ENCODE measurements at places on chromosomes 6 and 20.

GRCh38 chr6:136158971-136159370, 91.1 kb downstream of the MTFR2 start:
- DNase-seq: no peak

GRCh38 chr20:17615645-17616479, 46.0 kb downstream of the DSTN start:
- DNase-seq: no peak

DNA sequence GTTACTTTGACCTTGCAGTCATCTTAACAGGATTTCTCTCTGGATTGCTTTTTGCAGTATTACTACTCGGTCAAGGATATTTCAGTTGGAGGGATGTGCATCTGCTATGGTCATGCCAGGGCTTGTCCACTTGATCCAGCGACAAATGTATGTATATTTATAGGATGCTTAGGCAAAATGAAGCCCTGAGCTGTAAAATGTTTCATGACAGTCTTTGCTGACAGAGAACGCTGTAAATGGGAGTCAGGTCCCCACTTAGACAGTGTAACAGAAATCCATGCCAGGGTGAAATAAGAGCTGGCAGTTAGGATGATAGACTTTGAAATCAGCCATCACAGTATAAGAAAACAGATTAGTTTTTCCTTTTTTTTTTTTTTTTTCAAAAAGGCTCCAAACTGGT, 264.0 kb downstream of the LAMA2 start:
- no peak for DNase-seq

DNA sequence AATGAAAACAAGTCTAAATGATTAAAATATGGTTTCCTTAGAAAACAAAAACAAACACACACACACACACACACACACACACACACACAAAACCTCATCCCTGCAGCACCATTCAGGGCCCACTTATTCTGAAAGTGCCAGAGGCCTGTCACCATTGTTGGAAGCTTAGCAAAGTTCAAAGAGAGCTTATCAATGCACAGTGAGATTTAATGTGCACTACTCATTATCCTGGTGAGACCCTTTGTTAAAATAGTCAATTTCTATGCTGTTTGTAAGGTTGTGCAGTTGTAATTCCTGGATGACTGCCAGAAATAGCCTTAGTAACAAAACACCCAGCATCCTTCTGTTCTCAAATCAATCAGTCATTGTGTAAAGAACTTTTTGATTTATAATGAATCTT, 482.9 kb downstream of the GRIK2 start:
- DNase-seq: peak; percentile 41

GRCh38 chr20:4059606-4060005, 44.2 kb upstream of the RNF24 start:
- no peak for DNase-seq

GRCh38 chr6:50185006-50185405, 135.3 kb upstream of the DEFB112 start:
- DNase-seq: no peak

- DNase-seq: no peak
Measured at GRCh38 chr6:131979515-131980337, 28.6 kb upstream of the CCN2 start.

GRCh38 chr6:111184827-111185532, 97.7 kb downstream of the SLC16A10 start:
- DNase-seq: no peak

DNA sequence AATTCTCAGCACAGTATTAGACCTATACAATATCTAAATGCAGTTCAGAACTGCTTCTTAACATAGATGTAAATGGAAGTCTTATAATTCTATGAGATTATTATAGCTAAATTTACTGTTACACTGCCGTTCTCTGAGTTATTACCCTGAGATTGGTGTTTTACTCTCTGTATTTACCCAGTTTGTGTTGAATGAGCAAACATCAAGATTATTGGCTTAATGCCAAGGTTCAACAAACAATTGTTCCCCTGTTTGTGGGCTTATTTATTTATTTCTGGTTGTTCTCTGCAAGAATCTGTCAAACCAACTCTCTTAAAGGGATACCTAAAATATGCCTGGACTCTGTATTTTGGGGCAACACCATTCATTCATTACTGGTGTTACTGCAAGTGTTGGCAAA, 5.2 kb upstream of the STMND1 start:
- peak; percentile 62 for DNase-seq

DNA sequence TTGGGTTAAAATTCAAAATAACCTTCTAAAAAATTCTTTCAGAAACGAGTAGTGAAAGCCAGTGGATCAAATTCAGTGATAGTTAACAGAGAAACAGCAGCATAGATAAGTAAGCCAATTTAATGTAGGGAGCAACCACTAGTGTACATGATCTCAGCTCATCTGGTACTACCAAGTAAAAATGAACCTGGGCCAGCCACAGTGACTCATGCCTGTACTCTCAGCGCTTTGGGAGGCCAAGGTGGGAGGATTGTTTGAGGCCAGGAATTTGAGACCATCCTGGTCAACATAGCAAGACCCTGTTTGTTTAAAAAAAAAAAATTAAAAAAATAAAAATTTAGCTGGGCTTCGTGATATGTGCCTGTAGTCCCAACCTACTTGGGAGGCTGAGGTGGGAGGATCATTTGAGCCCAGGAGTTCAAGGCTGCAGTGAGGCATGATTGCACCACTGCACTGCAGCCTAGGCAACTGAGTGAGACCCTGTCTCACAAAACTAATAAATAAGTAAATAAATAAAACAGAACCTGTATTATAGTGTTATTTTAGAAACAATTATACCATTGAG, 32.4 kb downstream of the CBFA2T2 start:
- no peak for DNase-seq

- DNase-seq: no peak
Measured at GRCh38 chr6:5094327-5094726, 9.2 kb downstream of the PPP1R3G start.

GRCh38 chr6:120348926-120349325, 985.4 kb downstream of the TBC1D32 start:
- DNase-seq: no peak

- no peak for DNase-seq
Measured at GRCh38 chr20:22711971-22712755, 127.8 kb upstream of the FOXA2 start.

- DNase-seq: no peak
Measured at GRCh38 chr20:11230999-11231398, 557.2 kb upstream of the JAG1 start.

GRCh38 chr6:139054001-139054400, 25.5 kb downstream of the ABRACL start:
- no peak for DNase-seq

DNA sequence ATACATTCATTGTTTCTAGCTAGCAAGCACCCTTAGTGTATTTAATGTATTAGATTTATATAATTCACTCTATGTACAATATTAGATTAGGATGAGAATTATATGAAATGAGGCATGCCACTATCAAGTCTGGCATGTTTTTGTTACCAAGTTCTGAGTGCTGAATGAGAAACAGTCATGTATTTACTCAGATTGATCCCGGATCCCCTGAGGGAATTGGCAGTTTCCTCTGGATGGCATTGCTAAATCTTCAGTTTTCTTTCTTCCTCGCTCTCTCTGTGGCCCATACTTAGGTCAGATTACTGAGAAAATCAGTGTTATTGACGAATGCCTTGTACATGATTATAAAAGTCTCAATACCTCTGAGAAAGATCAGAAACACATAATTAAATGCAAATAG, 66.6 kb downstream of the CDKAL1 start:
- DNase-seq: no peak

DNA sequence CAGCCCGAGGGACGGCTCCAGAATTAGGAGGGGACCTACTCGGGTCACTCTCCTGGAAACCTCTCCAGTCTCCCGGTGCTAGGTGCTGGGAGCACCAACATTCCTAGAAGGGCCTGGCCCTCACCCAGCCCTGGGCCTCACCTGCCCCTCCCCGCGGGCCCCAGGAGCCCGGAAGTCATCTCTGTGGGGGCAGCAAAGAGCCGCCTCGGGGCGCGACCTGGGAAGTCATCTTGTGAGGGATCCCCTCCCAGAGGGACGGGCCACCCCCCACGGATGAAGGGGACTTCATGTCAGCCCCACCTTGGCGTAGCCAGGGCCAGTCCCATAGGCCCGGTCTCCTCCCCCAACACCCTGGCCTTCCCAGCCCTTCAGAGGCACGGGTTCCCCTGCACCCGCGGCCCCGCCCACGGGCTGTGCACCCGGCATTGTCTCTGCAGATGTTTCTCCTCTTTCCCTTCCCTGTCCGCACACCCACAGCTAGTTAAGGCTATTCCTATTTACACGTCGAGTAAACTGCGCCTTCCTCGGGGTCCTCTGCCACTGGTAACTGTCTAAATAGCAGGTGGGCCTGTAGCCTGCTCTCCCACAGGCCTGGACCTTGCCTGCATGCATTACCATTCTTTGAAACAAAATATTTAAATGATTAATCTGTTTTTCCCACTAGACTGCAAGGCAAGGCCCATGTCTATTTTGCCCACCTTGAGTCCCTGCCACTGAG, 896 bp upstream of the RNASET2 start:
- peak; percentile 70 for DNase-seq

- DNase-seq: no peak
Measured at GRCh38 chr6:132752255-132752654, 5.4 kb downstream of the VNN2 start.

GRCh38 chr20:64161356-64162238, 2.7 kb upstream of the MYT1 start:
- no peak for DNase-seq

DNA sequence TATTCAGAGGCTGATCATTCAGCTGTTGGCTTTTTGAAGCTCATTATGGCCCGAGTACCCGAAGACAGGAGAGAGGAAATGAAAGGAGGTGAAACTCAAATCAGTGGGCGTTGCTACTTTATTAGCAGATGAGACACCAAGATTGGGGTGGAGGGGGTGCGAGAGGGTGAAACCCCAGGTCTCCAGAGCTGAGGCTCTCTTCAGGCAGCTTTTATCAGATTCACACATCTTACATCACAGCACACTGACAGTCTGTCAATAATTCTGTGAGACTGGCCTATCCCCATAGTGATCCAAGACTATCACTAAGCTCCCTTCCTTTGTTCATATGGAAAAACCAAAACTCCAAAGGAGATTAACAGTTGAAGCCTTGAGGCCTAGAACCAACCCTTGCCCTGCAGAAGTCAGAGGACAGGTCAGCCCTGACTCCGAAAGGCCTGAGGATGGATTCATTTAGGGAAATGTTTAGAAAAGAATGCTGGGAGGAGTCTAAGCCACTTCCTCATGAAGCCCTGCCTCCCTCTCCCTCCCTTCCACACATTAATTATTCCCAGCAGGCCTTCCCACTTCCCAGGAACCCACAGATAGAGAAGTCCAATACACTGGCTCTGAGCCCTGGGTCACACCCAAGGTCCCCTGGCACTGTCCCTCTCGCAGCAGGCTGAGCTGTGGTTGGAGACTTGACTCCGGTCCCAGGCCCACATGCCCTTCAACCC, 23.2 kb downstream of the TRERF1 start:
- DNase-seq: no peak

GRCh38 chr20:57790176-57790575, 80.4 kb upstream of the PMEPA1 start:
- DNase-seq: no peak

DNA sequence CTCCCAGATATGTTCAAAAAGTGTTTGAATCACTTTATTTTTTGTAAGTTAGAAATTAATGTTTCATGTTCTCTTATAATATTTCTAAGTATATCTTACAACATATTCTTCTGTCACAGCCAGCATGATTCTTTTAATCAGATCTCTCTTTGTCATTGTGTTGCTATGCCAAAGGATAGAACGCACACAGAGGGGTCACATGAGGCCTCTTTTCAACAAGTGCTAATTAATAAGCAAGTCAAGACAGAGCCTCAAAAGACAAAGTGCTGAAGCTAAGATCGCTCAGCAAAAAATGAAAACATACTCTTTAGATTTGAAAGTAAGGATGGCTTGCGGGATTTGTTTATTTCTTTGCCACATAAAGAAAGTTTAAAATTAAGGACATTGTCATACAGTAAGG, 508.8 kb upstream of the PTCHD4 start:
- DNase-seq: no peak

DNA sequence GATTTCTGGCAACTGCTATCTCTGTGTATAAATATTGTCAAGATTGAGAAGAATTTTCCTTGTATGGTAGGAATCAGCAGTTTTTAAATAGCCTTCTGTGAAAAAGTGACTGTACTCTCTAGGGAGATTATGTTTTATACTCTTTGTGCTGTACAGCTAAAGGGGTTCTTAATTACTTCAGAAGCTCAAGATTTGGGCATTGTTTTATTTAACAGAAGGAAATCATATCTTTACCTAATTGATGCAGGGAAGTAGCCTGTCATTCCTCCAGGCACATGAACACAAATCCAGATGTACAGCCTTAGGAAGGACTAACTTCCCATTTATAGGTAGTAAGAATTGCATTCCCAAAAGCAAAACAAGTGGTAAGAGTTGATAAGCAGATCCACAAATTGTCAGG, 1.3 kb downstream of the CALHM5 start:
- DNase-seq: no peak

- DNase-seq: peak; percentile 63
Measured at GRCh38 chr20:63501818-63502670, 3.2 kb upstream of the EEF1A2 start.

DNA sequence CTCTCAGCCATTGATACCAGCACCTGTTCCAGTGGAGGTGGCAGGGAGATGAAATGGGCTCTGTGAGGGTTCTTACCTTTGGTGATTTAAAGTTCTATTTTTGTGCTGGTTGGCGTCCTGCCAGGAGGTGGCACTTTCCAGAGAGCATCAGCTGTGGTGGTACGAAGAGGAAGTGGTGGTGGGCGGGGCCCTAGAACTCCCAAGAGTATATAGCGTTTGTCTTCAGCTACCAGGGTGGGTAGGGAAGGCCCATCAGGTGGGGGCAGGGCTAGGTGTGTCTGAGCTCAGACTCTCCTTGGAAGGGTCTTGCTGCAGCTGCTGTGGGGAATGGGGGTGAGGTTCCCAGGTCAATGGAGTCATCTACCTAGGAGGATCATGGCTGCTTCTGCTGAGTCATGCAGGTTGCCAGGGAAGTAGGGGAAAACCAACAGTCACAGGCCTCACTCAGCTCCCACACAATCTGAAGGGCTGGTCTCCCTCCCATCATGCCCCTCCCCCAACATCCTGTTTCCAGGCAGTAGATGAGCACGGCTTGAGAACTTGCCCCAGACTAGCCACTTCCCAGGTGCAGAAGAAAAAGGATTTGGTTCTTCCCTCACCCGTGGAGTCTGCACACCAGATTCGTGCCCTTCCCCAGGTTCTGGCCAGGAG, 46.6 kb downstream of the MOXD1 start:
- DNase-seq: no peak
